ENCODE measurements at places on chromosomes 13 and 19.

DNA sequence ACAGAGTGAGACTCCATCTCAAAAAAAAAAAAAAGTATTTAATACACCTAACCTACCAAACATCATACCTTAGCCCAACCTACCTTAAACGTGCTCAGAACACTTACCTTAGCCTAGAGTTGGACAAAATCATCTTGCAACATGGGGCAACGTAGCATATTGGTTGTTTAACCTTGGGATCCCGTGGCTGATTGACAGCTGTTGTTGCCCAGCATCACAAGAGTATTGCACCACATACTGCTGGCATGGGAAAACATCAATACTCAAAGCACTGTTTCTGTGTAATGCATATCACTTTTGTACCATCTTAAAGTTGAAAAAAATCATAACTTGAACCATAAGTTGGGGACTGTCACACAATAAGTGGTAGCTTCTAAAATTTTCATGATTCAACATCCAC is 73.8 kb upstream of the MIR17HG start:
- H3K36me3 ChIP-seq = no peaks in the 10 kb centered on the region
- no peak for ATAC-seq
- no peaks in the 10 kb centered on the region for H3K4me1 ChIP-seq

- no peaks in the 10 kb centered on the region for H3K36me3 ChIP-seq
- H3K4me1 ChIP-seq = no peaks in the 10 kb centered on the region
- peaks cover 27% of the 10 kb centered on the region for H3K27me3 ChIP-seq
- H3K4me3 ChIP-seq = no peak overlapping the region
- H3K27ac ChIP-seq = no peak overlapping the region
Observed at GRCh38 chr19:39671739-39672363, 16.1 kb downstream of the LGALS16 start.

GRCh38 chr13:105019073-105019472 is 1516.4 kb downstream of the EFNB2 start:
- no peak overlapping the region for H3K27ac ChIP-seq
- H3K4me1 ChIP-seq = no peaks in the 10 kb centered on the region
- H3K36me3 ChIP-seq = no peaks in the 10 kb centered on the region
- ATAC-seq = no peak

DNA sequence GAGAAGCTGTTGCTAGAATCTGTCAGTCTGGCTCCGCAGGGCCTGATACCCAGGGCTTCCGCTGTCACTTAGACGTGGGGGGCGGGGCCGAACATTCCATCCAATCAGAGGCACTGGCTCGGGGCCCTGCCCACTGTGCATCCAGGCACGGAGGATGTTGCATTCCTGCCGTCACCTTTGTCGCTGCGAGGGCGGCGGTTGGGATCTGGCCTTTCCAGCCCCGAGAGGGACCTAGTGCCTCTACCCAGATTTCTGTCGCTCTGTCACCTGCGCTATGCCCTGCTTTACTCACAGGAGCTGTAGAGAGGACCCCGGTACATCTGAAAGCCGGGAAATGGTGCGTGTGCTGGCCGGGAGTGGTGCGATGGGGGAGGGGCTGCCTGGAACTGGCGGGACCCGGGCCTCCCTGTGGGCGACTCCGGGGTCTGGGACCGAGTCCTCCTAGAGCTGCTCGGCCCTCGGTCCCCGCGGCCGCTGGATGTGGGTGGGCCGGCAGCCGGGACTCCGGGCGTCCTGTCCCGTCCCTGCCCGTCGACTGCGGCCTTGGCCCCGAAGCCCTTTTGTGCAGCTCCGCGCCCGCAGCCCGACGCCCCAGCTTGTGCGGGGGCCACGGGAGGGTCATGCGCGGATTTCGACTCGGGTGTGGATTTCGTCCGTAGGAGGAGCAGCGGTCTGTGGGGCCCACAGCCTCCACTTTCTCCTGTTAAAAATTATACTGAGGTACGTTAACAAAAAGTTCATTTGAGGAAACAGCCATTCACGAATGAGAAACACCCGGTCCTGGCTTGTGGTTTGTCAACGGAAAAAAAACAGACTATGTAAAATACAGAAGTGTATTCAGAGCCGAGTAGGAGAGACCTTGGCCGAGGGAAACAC is at the start of gene ZNF439:
TSS of gene ZNF439 (plus strand) at position 133 of the 876 bp plus-strand sequence. CDS start at position 275, 142 bp downstream.
- H3K27ac ChIP-seq = peak within 1 kb of the TSS; percentile 84
- peak within 1 kb of the TSS; percentile 57 for H3K4me3 ChIP-seq
- H3K4me1 ChIP-seq = peaks cover 23% of the 10 kb centered on the region
- no peaks in the 10 kb centered on the region for H3K27me3 ChIP-seq
- H3K36me3 ChIP-seq = no peaks in the 10 kb centered on the region
- peak; percentile 98 for ATAC-seq

- no peaks in the 10 kb centered on the region for H3K27me3 ChIP-seq
- no peak for ATAC-seq
- peaks cover 29% of the 10 kb centered on the region for H3K4me1 ChIP-seq
- no peak overlapping the region for H3K27ac ChIP-seq
Observed at GRCh38 chr19:14437578-14438140, 4.6 kb downstream of the PKN1 start.

GRCh38 chr13:67094078-67094477 is 136.1 kb downstream of the PCDH9 start:
- H3K27me3 ChIP-seq = no peaks in the 10 kb centered on the region
- H3K36me3 ChIP-seq = no peaks in the 10 kb centered on the region
- H3K27ac ChIP-seq = no peak overlapping the region
- ATAC-seq = no peak

GRCh38 chr13:42000846-42001245 is 39.9 kb upstream of the VWA8 start:
- no peak for ATAC-seq
- no peaks in the 10 kb centered on the region for H3K4me1 ChIP-seq
- no peaks in the 10 kb centered on the region for H3K36me3 ChIP-seq
- H3K27me3 ChIP-seq = no peaks in the 10 kb centered on the region

GRCh38 chr13:30346153-30346788 is 38.9 kb upstream of the KATNAL1 start:
- peaks cover 16% of the 10 kb centered on the region for H3K4me1 ChIP-seq
- no peaks in the 10 kb centered on the region for H3K36me3 ChIP-seq
- H3K27me3 ChIP-seq = no peaks in the 10 kb centered on the region
- ATAC-seq = no peak

- H3K4me3 ChIP-seq = no peak overlapping the region
- H3K27me3 ChIP-seq = no peaks in the 10 kb centered on the region
- no peaks in the 10 kb centered on the region for H3K4me1 ChIP-seq
Observed at GRCh38 chr13:107900775-107901174, 314.6 kb downstream of the LIG4 start.

GRCh38 chr13:73859841-73860240 is 274.4 kb downstream of the KLF12 start:
- no peak for ATAC-seq
- H3K4me3 ChIP-seq = no peak overlapping the region
- no peaks in the 10 kb centered on the region for H3K4me1 ChIP-seq
- no peaks in the 10 kb centered on the region for H3K36me3 ChIP-seq

DNA sequence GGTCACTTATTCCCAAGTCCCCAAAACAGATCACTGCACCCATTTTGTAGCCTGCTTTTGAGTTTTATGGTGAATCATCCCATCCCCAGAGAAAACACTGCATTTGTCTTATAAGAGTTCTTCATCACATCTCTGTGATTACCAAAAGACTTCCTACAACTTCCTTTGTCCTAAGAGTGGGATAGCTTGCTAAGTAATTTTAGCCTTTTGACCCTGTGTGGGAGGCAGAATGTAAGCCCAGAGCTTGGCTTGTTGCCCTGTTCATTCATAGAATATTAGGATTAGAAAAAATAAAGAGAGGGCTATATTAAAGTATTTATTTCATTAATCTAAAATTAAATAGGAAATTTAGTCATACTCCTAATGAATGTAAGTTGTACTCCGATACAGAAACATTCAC is 213.3 kb downstream of the MZT1 start:
- H3K27me3 ChIP-seq = no peaks in the 10 kb centered on the region
- no peak for ATAC-seq
- no peaks in the 10 kb centered on the region for H3K36me3 ChIP-seq
- no peak overlapping the region for H3K27ac ChIP-seq
- H3K4me3 ChIP-seq = no peak overlapping the region

GRCh38 chr13:32728327-32728726 is 142.1 kb downstream of the PDS5B start:
- H3K27me3 ChIP-seq = no peaks in the 10 kb centered on the region
- H3K27ac ChIP-seq = no peak overlapping the region
- no peaks in the 10 kb centered on the region for H3K36me3 ChIP-seq
- H3K4me1 ChIP-seq = peaks cover 16% of the 10 kb centered on the region
- H3K4me3 ChIP-seq = no peak overlapping the region
- ATAC-seq = no peak

DNA sequence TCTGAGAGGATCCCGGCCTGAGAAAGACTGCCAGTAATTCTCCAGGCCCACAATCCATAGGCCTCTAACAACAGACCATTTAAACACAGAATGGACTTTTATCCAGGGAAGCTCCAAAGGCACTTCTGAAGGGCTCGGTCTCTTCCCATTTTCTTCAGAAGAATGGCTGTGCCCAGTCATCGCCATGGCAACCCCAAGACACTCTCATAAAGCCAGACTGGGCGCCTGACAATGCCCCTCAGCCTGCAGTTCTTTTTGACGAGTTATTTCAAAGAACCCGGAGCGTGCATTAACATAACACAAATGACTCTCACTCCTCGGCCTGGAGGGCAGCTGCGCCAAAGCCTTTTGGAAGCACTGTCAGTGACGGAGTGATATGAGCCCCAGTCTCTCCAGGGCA is 61.0 kb downstream of the RASA3 start:
- no peak overlapping the region for H3K4me3 ChIP-seq
- ATAC-seq = no peak
- no peak overlapping the region for H3K27ac ChIP-seq
- peaks cover 23% of the 10 kb centered on the region for H3K36me3 ChIP-seq
- H3K27me3 ChIP-seq = no peaks in the 10 kb centered on the region
- no peaks in the 10 kb centered on the region for H3K4me1 ChIP-seq

DNA sequence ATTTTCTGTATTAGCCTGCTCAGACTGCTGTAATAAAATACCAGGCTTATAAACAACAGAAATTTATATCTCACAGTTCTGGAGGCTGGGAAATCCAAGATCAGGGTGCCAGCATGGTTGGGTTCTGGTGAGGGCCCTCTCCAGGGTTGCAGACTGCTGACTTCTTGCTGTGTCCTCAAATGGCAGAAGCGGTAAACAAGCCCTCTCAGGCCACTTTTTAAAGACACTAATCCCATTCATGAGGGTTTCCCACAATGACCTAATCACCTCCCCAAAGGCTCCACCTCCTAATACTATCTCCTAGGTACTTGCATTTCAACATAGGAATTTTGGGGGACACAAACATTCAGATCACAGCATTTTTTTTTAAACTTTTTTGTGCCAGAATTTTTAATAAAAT is 159.3 kb downstream of the PDS5B start:
- H3K4me1 ChIP-seq = no peaks in the 10 kb centered on the region
- no peak for ATAC-seq
- no peak overlapping the region for H3K27ac ChIP-seq
- no peak overlapping the region for H3K4me3 ChIP-seq

GRCh38 chr13:58806401-58806800 is 1174.9 kb downstream of the PCDH17 start:
- H3K4me3 ChIP-seq = no peak overlapping the region
- ATAC-seq = no peak
- no peaks in the 10 kb centered on the region for H3K36me3 ChIP-seq
- no peaks in the 10 kb centered on the region for H3K4me1 ChIP-seq

DNA sequence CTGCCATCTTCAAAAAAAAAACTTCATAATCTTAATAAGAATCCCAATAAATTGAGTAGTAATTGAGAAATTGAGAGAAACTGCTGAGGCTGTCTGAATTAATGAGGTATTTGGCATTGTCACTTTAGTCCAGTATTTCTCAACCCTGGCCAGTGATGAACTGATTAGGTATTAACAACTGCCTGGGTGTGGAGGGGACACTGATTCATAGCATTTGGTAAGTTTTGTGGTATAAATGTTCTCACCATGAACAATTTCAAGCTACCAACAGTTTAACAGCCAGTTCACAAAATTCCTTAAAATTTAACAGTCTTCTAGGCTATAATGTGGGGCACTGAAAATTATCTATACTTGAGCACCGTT is 18.3 kb downstream of the GPC6 start:
- peak overlapping the region; percentile 56 for H3K27ac ChIP-seq
- peaks cover 9% of the 10 kb centered on the region for H3K27me3 ChIP-seq
- peak overlapping the region; percentile 1 for H3K4me3 ChIP-seq
- H3K4me1 ChIP-seq = no peaks in the 10 kb centered on the region

GRCh38 chr13:108574856-108575255 is 54.6 kb upstream of the MYO16 start:
- H3K27ac ChIP-seq = no peak overlapping the region
- H3K27me3 ChIP-seq = no peaks in the 10 kb centered on the region
- H3K36me3 ChIP-seq = no peaks in the 10 kb centered on the region
- H3K4me3 ChIP-seq = no peak overlapping the region
- no peaks in the 10 kb centered on the region for H3K4me1 ChIP-seq

GRCh38 chr13:21973437-21974125 is 302.7 kb downstream of the FGF9 start:
- ATAC-seq = no peak
- H3K27ac ChIP-seq = no peak overlapping the region
- H3K36me3 ChIP-seq = no peaks in the 10 kb centered on the region
- H3K4me1 ChIP-seq = no peaks in the 10 kb centered on the region

DNA sequence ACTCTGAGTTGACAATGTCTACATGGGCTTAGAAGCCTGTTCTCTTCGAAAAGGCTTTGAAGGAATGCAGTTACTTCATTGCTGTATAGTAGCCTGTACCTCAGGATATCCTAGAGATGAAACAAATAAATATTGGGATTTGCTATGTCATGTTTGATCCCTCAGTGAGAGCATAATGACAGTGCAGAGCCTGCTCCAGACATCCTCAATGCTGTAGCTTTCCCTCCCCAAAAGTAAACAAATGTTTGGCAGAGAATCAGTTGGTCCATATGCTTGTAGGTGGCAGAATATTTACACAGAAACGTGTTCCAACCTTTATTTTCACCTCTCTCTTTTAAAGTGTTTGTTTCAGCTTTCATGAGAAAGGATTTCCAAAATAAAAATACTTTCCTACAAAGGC is 515.3 kb upstream of the SGCG start:
- H3K27ac ChIP-seq = no peak overlapping the region
- H3K4me1 ChIP-seq = no peaks in the 10 kb centered on the region
- H3K4me3 ChIP-seq = no peak overlapping the region
- no peaks in the 10 kb centered on the region for H3K27me3 ChIP-seq

- no peak overlapping the region for H3K4me3 ChIP-seq
- H3K27me3 ChIP-seq = peaks cover 13% of the 10 kb centered on the region
- ATAC-seq = no peak
- no peak overlapping the region for H3K27ac ChIP-seq
Observed at GRCh38 chr13:25493931-25494640, 122.3 kb downstream of the ATP8A2 start.

DNA sequence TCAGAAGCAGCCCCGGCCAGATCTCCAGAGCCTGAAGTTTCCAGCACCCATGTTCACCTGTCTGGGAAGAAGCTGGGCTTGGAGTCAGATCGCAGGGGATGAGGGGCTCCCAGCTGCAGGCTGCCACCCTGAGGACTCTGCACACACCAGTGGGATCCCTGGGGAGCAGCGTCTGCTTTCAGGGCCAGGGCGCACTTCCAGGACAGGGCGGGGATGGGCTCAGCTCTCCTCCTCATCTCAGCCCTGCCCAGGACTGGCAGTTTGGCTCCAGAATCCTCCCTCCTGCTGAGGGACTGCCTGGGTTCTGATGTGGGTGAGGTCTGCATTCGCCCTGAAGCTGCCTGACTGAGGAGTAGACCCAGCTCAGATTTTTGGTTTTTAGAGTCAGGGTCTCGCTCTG is 3.5 kb downstream of the SLC7A9 start:
- no peaks in the 10 kb centered on the region for H3K36me3 ChIP-seq
- no peak for ATAC-seq
- no peaks in the 10 kb centered on the region for H3K4me1 ChIP-seq
- no peak overlapping the region for H3K4me3 ChIP-seq
- peaks cover 15% of the 10 kb centered on the region for H3K27me3 ChIP-seq
